Activated CD4-positive, alpha-beta memory T cell treated with anti-CD3 and anti-CD28 coated beads, Interleukin-2, amount 10 ng/mL, durations not matched to agents 7 days and 5 days (primary cell): ENCODE measurements at places on chromosomes 7 and 10. TPM values are rescaled to one million over a fixed set of nuclear protein-coding genes. Genes with fewer than 3 reads are reported as not detected.

Gene CCDC186
- total RNA-seq: 20.0 TPM

Gene ASIC3
- total RNA-seq: 6.2 TPM

Gene OR6V1
- total RNA-seq: not detected

- DNase-seq: no peak
Observed at GRCh38 chr10:12432402-12433189, 83.2 kb downstream of the CAMK1D start.

GRCh38 chr10:94673614-94674321, 9.8 kb upstream of the CYP2C18 start:
- DNase-seq: no peak

DNA sequence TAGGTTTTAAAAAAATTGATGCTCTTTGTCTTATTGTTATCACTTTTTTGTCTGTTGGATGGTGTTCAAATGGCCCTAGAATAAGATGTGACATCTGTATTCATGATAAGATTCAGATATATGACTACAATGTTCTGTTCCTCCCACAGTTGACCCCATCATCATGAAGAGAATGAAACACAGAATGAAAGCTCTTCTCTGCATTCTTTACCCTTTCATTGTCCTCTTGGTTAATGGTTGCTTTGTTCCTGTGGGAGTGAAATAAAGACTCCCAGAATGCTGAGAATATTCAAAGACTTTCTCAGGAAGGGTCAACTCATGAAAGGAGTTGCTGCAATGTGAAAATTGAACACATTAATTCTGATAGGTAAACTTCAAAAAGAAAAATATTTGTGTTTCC, 1015.8 kb downstream of the SORCS3 start:
- no peak for DNase-seq

- no peak for DNase-seq
Observed at GRCh38 chr10:84212014-84212413, 13.3 kb downstream of the LRIT2 start.

- no peak for DNase-seq
Observed at GRCh38 chr7:35026150-35026549, 11.1 kb downstream of the DPY19L1 start.

- DNase-seq: peak; percentile 39
Observed at GRCh38 chr10:4127518-4128315, 342.7 kb upstream of the KLF6 start.
